NCI-H774 (cell line): ENCODE measurements at places on chromosomes 3 and 15.

DNA sequence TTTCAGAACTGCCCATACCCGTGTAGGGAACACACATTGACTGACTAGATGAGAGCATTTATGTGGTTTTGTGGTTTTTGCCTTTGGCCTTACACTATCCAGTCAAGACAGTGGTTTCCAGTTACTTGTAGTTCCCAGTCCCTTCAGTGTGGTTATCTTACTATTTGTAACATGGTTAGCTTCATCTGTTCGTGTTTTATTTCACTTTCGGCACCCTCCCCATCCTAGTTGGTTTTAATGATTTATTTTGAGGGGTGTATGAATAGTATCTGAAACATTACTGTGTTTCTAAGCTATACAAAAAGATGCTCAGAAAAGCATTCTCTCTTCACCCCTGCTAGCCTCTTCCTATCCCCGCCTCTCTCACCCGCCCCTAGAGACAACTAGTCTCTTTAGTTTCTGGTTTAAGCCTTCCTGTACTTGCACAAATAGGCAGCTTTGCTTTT, 14.1 kb downstream of the LYSMD4 start:
- DNase-seq, result no peak

DNA sequence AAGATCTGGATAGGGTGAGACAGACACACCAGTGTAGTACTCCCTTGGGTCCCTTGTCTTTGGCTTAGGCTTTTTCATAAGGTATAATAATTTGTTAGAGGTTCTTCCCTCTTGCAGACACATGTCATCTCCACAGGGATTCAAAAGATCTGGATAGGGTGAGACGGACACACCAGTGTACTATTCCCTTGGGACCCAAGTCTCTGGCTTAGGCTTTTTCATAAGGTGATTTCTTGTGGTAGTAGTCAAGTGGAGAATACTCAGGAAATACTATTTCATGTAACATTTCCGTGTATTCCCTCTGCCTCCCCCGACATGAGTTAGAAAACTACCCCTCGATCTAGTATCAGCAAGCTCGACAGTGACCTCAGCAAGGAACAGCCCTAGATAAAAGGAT, 954 bp upstream of the MAPKBP1 start:
- DNase-seq, result no peak

- no peak for DNase-seq
Observed at GRCh38 chr3:126612479-126613205, 42.3 kb downstream of the TXNRD3 start.

DNA sequence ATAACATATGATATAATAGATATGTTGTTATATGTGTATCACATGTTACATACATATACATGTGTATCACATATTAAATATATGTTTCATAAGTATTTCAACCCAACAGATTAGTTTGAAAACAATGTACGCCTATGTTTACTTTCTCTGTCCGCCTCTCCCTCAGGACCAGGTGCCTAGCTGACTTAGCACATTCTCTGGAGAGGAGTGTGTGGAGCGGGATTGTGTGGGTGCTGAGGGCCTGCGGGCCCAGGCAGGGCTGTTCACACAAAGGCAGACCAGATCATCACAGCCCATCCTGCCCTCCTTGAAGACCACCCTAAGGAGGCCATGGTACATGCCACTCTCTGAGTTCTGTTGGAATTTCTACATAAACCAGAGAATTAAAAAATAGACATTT, 81.0 kb downstream of the PLXNA1 start:
- no peak for DNase-seq

- no peak for DNase-seq
Observed at GRCh38 chr15:79977431-79978054, 6.5 kb upstream of the BCL2A1 start.

GRCh38 chr15:48800811-48801455, 9.9 kb downstream of the CEP152 start:
- DNase-seq, result no peak

DNA sequence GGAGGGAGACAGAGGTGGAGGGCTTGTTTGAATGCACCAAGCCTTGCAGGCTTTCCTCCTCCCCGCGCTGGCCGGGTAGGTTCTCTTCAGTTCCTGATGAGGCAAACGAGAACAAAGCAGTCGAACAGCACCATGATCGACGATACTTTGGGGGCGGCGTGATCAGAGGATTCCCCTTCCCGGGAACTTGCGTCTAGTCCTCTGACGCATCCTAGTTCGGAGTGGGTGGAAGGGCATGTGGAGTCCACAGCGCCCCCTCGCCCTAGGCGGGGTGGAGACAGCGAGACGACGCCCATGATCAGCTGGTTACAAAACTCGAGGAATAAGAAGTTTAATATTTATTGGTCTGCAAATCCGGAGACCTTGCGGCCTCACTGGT, 452 bp upstream of the SV2B start:
- peak; percentile 58 for DNase-seq

- DNase-seq, result no peak
Observed at GRCh38 chr3:172362583-172362982, 85.7 kb downstream of the GHSR start.

GRCh38 chr15:51931638-51932037, 39.9 kb downstream of the LEO1 start:
- no peak for DNase-seq

GRCh38 chr15:52786436-52787122, 3.6 kb downstream of the ONECUT1 start:
- no peak for DNase-seq

DNA sequence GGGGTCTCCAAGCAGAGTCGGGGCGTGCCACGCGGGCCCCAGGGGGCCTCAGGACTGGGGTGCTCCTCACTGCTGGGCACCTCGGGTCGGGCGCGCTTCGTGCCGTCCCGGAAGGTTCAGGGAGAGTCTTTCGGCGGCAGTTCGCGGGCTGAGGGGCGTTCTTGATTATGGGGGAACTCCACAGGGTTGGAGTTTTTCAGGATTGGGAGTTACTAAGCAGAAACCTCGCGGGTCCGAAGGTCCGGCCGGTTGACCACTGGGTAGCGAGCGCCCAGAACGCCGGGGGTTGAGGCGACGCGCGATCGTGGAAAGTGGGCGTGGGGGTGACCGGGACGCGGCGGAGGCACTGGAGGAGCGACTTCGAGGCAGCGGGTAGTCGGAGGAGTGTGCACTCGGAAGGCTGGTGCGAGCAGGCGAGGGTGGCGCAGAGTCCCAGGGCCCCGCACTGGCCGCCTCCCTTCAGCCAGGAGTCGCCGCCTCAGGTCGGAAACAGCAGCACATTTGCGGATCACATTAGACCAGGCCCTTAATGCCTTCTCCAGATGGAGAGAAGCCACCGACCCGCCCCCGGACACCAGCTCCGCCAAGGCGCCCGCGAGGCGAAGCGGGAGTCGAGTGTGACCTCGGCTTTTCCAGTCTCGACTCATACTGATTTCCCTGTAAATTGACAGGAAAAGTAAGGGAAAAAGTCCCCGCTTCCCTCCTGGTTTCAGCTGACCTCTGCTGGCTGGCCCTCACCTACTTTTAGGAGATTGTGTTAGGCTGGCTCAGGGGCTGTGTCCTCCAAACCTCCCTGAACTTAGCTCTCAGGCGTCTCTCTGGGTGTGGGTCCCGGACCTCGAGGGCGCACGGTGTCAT, 685 bp downstream of the ADAMTSL3 start:
- DNase-seq, result no peak

DNA sequence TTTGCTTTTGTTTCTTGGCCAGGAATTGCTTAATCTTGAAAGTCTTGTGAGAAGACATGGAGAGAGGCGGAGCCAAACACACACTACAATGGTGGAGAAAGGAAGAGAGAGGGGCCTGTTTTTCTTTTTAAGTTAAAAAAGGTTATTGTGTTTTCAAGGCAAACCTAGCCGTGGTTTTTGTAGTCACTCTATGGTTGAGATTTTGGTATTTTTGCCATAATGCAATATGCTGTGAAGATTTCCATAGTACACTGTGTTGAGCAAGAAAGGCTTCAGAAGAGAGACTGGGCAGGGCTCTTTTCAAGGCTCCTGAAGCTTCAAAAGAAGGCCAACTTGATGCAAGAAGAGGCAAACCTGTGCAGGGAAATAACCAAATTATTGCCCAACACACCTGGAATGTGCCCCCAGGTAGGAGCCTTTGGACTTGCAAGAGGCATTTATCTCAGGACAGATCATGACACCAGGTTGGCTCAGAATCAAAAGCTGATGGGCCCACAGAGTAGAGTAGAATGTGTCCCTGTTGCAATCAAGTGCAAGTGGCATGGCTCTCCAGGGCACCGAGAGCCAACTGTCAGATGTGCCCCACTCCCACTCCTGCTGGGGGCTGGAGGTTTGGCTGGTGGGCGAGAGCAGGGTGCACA, 22.1 kb downstream of the AMOTL2 start:
- DNase-seq, result no peak

- no peak for DNase-seq
Observed at GRCh38 chr15:34147371-34148140, 45.7 kb downstream of the PGBD4 start.

DNA sequence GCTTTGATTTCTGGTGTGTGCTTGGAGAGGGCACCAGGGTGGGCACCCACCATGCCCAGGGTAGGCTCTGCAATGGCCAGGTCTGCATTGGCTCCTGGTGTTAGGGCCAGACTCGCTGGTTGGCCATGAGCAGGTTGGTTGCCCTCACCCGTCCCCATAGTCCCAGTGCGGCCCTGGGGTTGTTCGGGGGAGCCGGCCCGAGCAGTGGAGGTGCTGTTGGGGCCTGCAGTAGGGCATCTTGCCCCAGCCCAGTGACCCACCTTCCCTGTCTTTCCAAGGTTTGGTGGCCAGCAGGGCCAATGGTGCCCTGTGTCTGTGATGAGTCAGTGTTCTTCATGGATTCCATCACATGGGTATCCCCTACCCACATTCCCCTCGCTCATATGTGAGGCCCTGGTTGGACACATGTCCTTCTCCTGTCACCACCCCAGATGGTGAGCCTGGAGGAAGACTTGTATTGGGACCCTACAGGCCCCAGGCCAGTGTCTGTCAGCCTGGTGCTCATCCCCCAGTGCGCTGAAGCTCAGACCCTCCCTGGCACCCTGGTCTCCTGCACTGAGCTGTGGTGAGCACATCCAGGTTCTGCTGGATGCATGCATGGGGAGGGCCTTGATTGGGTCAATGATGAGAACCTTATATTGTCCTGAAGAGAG, 190.1 kb downstream of the UBE3A start:
- no peak for DNase-seq

- no peak for DNase-seq
Observed at GRCh38 chr3:146967783-146968182, 362.6 kb upstream of the PLSCR5 start.

DNA sequence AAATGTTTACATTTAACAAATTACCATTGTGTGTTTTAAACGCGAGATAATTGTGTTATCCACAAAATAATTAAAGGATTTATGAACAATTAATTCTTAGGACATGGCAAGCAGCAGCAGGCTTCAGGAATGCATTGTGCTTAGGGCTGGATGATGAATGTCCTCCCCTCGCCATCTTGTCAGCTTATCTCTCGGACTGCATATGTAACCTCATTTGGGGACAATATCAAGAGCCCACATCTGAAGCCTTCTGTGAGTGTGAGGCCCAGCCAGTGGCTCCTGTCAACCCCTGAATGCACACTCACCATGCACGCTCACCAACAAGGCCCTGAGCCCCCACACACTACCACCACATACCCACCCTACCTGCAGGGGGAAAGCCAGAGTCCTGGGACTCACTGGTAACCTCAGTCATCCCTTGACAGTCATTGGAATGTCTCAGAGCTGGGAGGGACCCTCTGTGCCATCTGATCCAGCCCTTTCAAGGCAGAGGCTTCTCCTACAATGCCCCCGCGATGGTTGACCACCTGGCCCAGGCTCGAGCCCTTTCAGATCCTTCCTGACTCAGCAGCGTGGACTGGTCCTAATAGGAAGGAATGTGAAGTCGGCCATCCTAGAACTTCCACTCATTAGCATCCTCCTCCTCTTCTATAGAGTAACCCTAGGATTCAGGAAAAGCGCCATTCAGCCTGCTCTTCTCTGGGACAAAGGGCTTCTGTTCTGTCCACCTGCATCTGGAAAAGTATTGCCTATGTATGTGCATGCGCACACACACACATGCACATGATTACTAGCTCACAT, 38.2 kb downstream of the MRPL46 start:
- DNase-seq, result no peak

GRCh38 chr3:138809500-138810256, 25.1 kb downstream of the PIK3CB start:
- no peak for DNase-seq

GRCh38 chr3:56365905-56366640, 102.2 kb downstream of the ERC2 start:
- DNase-seq, result no peak

GRCh38 chr3:136835813-136836510, 17.0 kb downstream of the SLC35G2 start:
- DNase-seq, result no peak

DNA sequence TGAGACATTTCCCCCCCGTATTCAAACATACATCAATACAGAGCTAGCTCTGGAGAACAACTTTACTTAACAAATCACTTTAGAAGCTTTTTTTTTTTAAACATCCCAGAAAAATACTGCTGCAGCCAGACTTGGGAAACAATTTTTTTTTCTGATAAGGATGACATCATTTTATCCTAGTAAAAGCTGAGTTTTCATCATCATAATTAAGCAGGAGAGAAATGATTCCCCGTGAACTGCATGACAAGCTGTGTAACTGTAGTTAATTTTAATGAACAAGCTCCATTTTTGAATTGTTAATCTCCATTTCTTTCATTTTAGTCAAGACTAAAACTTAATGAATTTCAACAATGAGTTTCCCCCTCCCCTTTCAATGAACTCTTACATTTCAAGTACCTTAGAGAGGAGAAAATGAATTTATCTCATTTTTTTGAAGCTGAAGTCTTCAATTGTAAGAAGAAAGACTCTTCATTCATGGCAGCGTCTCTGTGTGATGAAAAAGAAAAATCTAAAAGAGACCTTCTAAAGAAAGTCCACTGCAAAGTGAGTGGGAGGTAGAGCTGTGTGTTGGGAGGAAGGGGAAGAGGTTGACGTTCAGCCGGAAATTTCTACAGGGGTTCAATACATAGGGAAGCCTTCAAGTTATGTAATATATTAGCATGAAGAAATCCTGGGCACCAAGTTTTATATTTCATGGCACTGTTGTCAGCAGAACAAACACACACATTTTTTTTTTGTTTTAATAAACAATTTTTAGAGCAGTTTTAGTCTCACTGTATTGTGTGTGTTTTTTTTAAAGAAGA, 31.7 kb downstream of the HES1 start:
- DNase-seq, result no peak

- DNase-seq, result no peak
Observed at GRCh38 chr3:12948371-12948770, 107.0 kb upstream of the RPL32 start.
